Stimulated activated CD4-positive, alpha-beta T cell treated with anti-CD3 and anti-CD28 coated beads, Interleukin-12 subunit alpha, Interleukin-12 subunit beta, amount 100 ng/mL, for 24 hours (primary cell): ENCODE measurements at places on chromosomes 1 and 21.

- no peak for DNase-seq
Observed at GRCh38 chr1:8794605-8795004, 22.8 kb downstream of the RERE start.

- no peak for DNase-seq
Observed at GRCh38 chr1:175669569-175669968, 73.8 kb downstream of the TNR start.

- DNase-seq = no peak
Observed at GRCh38 chr1:183575606-183576005, 14.7 kb downstream of the NCF2 start.

DNA sequence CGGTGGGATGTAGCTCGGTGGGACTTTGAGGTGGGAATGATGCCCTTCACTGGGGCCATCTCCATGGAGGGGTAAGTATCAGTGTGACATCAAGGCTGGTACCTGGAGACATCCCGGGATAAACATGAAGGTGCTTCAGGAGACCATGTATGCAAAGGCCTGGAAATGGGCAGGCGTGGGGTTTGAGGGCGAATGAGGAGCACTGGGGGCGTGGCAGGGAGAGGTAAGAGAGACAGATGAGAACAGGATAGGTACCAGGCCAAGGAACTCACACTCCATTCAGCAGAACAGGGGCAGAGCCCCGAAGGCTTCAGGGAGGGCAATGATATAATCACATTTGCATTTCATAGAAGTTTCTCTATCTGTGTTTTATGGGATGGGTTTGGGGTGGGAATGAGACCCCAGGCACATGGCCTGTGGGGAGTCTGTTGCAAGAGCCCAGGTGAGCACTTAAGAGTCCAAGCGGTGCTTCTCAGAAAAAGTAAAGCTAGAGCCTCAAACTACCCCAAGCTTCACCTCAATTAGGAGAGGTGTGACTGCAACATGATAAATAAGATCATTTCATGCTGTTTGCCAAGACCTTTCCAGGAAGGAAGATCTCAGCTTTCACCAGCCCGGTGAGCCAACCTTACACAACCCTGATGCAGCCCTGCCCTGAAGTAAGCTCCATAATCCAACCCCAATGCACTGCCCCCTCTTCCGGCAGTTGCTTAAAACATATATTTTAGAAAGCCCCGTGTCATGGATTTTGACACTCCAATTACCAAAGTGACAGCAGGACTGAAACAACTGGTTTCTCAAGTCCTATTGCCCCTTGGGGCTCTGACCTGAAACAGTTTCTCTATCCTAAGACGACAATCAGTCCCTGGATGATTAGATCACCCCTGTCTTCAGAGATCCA lies 7.4 kb downstream of the S100A9 start:
- no peak for DNase-seq

DNA sequence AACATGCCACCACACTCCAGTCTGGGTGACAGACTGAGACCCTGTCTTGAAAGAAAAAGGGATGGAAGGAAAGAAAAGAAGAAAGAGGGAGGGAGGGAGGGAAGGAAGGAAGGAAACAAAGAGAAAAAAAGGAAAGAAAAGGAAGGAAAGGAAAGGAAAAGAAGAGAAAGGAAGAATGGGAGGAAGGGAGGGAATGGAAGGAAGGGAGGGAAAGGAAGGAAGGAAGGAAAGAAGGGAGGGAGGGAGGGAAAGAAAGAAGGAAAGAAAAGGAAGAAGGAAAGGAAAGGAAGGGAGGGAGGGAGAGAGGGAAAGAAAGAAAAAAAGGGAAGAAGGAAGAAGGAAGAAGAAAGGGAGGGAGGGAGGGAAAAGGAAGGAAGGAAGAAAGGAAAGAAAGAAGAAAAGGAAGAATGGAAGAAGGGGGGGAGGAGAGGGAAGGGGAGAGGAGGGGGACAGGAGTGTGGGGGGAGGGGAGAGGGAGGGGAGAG lies 5.0 kb upstream of the PPP1R15B start:
- no peak for DNase-seq

DNA sequence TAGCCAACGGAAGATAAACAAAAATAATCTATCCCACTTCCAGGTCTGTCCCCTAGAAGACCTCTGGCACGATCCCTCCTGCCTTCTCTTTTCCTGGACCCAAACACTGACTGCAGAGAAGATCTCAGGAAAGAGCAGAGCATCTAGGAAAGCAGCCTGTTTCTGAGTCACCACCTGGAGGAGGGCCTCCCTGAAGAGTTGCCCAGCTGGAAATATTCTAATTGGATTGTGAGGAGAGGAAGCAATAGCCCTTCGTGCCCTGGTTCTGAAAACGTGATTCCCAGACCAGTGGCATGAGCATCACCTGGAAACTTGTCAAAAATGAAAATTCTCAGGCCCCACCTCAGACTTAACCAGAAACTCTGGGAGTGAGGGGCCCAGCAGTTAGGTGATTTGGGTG lies 411.1 kb downstream of the SETD4 start:
- no peak for DNase-seq
